ENCODE measurements at places on chromosomes 16 and 17. TPM values are rescaled to one million over a fixed set of nuclear protein-coding genes. Genes with fewer than 3 reads are reported as not detected.
A peak's percentile ranks its signal among the peaks of the same experiment; 100 is the strongest.

SLC5A10 gene
- not detected for total RNA-seq

DNA sequence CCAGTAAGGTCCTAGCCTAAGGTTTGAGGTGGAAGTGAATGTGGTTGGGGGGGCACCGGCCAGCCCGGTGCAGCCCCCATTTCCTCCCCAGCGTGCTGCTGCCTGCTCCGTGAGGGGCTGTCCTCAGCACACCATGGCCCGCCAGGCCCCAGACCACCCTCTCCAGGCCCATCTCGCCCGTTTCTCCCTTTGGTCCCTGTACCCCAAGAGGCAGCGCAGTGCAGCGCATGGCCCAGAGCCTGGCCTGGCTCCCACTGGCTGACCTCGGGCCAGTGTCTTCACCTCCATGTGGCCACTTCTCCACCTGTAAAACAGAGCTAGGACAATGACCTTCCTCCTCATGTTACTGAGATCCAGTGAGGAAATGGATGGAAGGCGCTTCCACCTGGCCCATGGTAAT lies 170.0 kb upstream of the GSE1 start:
- H3K27ac ChIP-seq: no peak overlapping the region
- no peak overlapping the region for H3K4me3 ChIP-seq

APOH gene
- not detected for total RNA-seq

CEP295NL gene
- not detected for total RNA-seq

SLC16A3 gene
- 15.2 TPM for total RNA-seq

TP53TG3C gene
- not detected for total RNA-seq

GRCh38 chr17:82884341-82884969 lies 44.6 kb upstream of the ZNF750 start:
- H3K27me3 ChIP-seq: no peaks in the 10 kb centered on the region
- H3K27ac ChIP-seq: peak overlapping the region; percentile 71
- DNase-seq: no peak
- peaks cover 55% of the 10 kb centered on the region for H3K4me1 ChIP-seq
- no peak overlapping the region for H3K4me3 ChIP-seq
- H3K36me3 ChIP-seq: no peaks in the 10 kb centered on the region

DNA sequence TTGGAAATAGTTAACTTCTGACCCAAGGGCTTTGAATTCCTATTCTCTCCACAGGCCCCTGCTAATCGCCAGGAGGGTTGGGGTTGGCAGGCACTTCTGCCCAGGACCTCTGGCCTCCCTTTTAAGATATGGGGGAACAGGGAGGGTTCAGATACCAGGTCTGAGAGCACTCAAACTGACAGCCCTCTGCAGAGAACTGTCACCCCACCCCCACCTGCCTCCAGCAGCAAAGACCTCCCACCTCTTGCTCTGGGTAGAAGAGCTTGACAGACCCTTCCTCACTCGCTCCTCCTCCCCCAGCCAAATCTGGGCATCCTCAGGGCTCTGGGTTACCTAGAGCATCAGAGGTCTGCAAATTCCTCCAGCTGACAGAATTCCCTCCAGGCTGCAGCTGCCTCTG lies 11.6 kb downstream of the CDH3 start:
- no peak overlapping the region for H3K4me3 ChIP-seq
- peaks cover 13% of the 10 kb centered on the region for H3K4me1 ChIP-seq
- no peak for DNase-seq

CCL18 gene
- total RNA-seq: not detected

KIF2B gene
- not detected for total RNA-seq

- H3K4me1 ChIP-seq: no peaks in the 10 kb centered on the region
- peak; percentile 8 for DNase-seq
- H3K36me3 ChIP-seq: no peaks in the 10 kb centered on the region
- no peaks in the 10 kb centered on the region for H3K27me3 ChIP-seq
- no peak overlapping the region for H3K27ac ChIP-seq
Observed at GRCh38 chr16:6446370-6446769, 886.3 kb upstream of the RBFOX1 start.

PRDM7 gene
- total RNA-seq: not detected

All from activated naive CD4-positive, alpha-beta T cell treated with anti-CD3 and anti-CD28 coated beads for 36 hours (primary cell).